ENCODE measurements at places on chromosomes 5 and 9. TPM values are rescaled to one million over a fixed set of nuclear protein-coding genes. Genes with fewer than 3 reads are reported as not detected.

- DNase-seq: no peak
These were observed 15.3 kb upstream of the SAP30L start for GRCh38 chr5:154430466-154430865.

GRCh38 chr5:66171349-66172344, 27.5 kb downstream of the SREK1 start:
- peak; percentile 80 for DNase-seq

- peak; percentile 49 for DNase-seq
These were observed 42.9 kb upstream of the AFAP1L1 start for GRCh38 chr5:149228618-149229297.

GRCh38 chr5:142981886-142982820, 212.0 kb downstream of the ARHGAP26 start:
- DNase-seq: no peak

DNA sequence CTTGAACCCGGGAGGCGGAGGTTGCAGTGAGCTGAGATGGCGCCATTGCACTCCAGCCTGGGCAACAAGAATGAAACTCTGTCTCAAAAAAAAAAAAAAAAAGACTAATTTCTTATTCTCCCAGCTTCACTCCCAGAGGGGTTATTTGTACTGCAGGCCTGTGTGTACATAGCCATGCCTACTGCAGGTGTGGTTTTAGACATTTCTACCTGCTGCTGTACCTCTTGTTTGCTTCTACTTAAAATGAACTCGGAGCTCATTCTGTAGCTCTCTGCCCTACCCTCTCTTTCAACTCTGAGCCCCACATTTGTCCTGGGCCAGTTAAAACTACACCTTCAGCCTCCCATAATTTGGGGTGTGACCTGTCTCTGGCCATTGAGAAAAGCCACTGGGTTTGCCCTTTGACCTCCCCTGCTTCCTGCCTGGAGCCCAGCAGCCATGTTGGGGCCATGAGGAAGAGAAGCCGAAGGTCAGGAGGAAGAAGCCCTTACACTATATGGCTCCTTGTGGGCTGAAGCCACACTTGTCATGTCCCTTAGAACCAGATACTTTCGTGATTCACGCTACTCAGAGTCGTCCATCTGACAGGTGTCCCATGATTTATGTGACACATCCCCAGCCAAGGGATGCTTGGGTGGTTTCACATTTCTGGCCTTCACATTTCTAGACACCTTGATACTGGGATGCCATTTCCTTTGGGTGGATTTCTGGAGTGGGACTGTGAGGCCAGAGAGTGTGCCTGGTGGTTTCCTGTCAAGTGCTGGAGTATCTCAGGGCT, 9.4 kb upstream of the CARD19 start:
- no peak for DNase-seq

- no peak for DNase-seq
These were observed 284.1 kb upstream of the GRIA1 start for GRCh38 chr5:153206361-153206760.

DNA sequence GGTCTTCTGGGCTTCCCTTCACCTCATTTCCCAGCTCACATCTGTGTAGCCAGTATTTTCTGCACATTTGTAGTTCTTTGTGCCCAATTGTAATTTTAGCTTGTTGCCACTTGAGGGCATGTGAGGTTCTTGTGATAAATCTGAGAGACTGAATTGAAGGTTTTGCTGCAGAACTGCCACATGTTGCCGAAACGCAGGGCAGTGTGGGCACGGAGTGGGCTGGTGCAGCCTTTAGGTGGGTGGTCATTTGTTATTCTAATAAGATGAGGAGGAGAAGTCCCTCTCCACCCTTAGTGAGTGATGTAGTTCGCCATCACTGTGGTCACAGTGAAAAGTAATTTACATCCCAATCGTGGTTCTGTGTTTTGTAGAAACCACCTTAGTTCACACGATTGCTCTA, 21.2 kb downstream of the OTULIN start:
- peak; percentile 91 for DNase-seq

GRCh38 chr9:14085810-14086209, 228.1 kb downstream of the NFIB start:
- DNase-seq: no peak

- no peak for DNase-seq
These were observed 341.7 kb downstream of the KIAA0825 start for GRCh38 chr5:94276751-94277150.

DNA sequence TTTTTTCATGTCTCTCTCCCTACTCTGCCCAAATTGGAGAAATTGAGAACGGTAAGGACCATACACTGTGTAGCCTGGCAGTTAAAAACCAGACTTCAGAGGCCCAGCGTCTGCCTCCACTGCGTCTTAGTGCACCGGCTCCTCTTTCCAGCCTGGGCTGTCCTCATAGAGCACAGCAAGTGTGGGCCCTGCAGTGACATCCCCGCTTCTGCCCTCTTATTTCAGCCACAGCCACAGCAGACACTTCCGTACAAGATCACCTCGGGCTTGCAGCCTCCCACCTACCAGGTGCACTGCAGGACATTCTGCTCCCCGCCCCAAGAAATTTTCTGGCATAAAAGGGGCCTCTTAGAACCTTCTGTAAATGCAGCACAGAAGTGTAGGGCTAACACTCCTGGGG, 21.4 kb upstream of the SMIM23 start:
- no peak for DNase-seq

DNA sequence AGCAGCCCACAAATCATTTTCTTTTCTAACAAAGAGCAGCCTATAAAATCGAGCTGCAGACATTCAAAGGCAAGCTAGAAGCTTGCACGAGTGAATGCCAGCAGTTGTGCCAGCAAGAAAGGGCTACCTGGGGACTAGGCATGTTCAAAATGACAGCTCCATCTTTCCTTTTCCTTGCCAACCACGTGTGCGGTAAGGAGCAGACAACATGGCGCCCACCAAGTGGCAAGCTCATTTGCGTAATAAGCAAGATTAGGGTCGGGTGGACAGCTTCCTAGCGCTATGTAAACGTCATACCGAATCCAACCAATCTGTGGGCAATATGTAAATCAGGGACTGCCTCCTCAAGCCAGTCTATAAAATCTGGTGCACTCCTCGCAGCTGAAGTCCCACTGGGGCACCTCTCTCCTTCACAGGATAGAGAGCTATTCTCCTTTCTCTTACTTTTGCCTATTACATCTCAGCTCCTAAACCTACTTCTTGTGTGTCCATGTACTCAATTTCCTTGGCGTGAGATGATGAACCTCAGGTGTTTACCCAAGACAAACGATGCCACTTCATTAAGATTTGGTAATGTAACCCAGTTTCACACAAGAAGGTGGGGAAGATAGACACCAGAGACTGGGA, 22.5 kb upstream of the SPARC start:
- DNase-seq: no peak

- DNase-seq: no peak
These were observed 60.5 kb upstream of the PPP1R26 start for GRCh38 chr9:135419106-135419505.

- no peak for DNase-seq
These were observed 101.7 kb upstream of the TBC1D2 start for GRCh38 chr9:98356953-98357690.

DNA sequence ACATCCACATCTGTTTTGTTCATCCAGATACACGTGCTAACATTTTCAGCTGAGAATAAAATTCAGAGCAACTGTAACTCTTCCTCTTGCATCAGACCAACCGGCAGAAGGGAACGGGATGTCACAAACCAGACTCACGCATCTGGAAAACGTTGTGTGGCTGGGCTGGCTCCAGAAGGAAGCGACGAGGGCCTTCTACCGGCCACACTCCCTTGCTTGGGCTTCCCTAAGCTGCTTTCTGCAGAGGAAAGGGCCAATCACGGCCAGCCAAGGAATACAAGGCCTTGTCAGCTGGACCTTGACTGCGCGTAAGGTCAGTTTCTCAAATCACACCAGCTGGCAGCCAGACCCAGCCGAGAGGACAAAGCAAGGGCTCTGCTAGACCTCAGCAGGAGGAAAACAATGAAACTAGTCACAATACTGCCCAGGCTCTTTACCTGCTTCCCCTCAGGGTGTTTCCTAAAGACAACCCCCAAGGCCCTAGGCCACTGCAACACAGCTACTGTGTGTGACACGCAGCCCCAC, 106.1 kb downstream of the THBS4 start:
- no peak for DNase-seq

DNA sequence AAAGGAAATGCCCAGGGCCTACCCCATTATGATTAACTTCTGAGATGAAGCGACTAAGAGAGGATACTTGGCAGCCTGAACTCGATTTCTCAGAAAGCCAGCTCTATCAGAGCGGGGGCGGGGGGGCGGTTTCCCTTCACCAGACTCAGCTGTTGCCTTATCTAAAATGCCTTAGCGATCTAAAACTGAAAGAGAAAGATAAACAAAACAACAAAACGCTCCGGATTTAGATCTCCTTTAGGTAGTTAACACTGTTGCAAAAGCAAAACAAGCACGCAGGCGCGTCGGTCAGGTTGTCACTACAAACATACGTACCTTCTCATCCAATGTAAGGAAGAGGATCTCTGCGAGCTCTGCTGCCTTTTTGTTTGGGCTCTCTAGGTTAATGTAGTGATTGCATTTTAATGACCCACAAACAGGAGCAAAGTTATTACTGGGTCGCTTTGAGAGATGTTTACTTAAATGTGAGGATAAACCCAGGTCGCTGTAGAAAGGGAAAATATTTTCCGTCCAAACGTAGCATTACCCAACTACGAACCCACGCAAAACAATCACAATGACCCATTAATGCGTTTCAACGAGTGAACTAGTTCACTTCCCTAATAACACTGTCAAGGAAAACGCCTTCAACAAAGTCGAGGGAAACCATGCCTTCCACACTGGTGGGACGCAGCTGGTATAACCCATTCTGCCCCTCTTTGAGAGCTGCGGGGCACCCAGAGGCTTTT, 982 bp downstream of the EPB41L4A start:
- DNase-seq: no peak

DNA sequence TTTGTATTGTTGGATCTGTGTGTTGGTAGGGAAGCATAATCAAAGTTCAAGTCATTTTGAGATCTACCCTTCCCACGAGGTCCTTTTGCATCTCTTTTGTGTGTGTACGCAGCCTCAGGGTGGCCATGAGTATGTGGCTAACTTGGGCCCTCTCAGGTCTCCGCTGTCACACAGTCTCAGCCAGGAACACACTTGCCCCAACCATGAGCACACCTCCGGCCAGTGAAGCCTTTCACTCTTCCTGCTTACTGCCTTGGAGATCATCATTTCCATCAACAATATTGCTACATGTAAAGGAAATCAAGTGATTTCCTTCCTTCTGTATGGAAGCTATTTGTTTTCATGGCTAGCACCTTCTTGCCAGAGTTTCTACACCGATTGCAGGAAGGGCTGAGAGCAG, 13.9 kb downstream of the ZNF346 start:
- DNase-seq: no peak

The IL9 gene
- total RNA-seq: not detected

The GLIPR2 gene
- 0.75 TPM for total RNA-seq

The PCDHGA9 gene
- 13.0 TPM for total RNA-seq
